ENCODE measurements at places on chromosomes 3 and 15. TPM values are rescaled to one million over a fixed set of nuclear protein-coding genes. Genes with fewer than 3 reads are reported as not detected.

The TMEM158 gene
- total RNA-seq = 5.5 TPM

DNA sequence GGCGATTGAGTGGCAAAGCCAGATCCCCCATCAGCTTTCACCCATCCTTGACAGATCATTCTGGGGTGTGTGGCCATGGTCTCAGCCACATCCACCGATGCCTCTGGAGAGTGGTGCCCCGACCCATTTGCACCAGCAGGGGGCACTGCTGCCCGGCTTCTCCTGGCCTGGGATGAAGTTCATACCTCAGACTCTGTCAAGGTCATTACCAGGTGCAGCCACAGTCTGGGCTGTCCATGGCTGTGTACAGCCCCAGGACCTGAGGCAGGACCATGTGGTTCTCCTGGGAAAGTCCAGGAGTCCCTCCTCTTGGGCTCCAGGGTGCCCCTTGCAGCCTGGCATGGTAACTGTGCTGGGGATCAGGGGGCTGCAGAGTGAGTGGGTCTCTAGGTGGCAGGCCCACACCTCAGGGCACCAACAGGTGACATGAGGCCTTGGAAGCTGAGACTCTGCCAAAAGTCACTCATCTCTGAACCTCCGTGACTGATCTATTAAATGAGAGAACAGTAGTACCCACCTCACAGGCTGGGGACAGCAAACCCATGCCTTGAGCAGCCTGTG, 67.2 kb downstream of the CACNA2D2 start:
- DNase-seq = peak; percentile 45

DNA sequence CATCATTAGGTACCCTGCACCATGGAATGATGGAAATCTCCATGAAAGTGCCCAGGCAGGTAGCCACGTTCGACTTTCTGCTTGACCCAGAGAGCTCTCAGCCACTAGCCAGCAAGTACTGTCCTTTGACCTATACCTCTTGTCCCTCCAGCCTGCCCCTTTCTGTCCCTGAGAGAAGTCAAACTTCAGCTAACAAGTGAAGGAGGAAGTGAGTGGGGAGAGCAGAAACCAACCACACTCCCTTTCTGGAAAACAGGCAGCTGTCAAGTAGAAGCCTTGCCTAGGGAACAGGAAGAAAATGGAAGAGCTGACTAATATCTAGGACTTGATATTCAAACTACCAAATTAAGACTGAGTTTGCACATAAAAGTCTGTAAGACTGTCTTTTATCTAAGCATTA, 30.3 kb upstream of the FSTL1 start:
- no peak for DNase-seq

GRCh38 chr3:114899186-114899931, 247.7 kb downstream of the ZBTB20 start:
- DNase-seq = peak; percentile 31

- DNase-seq = peak; percentile 70
Observed at GRCh38 chr15:41417418-41418195, 712 bp downstream of the RTF1 start.

The TEX55 gene
- not detected for total RNA-seq

- DNase-seq = peak; percentile 61
Observed at GRCh38 chr3:132210476-132211346, 106.5 kb upstream of the ACP3 start.

- DNase-seq = no peak
Observed at GRCh38 chr3:194321693-194322640, 29.2 kb downstream of the CPN2 start.

DNA sequence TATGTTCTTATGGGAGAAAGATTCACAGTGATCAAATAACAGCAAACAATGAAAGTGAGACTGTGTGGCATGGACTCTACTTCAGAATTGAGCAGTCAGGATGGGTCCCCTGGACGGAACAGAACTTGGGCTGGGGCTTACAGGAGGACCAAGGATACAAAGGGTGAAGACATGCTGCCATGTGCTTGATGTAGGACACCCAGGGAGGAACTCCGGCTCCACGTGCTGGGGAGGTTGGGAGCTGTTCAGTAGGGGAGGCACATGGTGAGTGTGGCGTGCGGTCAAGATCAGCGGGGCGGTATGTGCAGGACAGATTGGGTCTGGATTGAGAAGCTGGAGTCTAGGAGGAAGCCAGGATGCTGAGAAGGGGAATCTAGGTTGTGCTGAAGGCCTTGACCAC, 32.6 kb downstream of the PPCDC start:
- no peak for DNase-seq

GRCh38 chr3:159126261-159127020, 324.6 kb downstream of the MFSD1 start:
- DNase-seq = no peak

The SETD2 gene
- total RNA-seq = 35.4 TPM

The A4GNT gene
- total RNA-seq = not detected

The SLC2A2 gene
- not detected for total RNA-seq

GRCh38 chr3:120559242-120560061, 36.7 kb upstream of the NDUFB4 start:
- DNase-seq = peak; percentile 81

- no peak for DNase-seq
Observed at GRCh38 chr3:120274739-120275167, 10.3 kb downstream of the GPR156 start.

GRCh38 chr3:189148081-189148507, 23.7 kb upstream of the TPRG1 start:
- DNase-seq = peak; percentile 67

DNA sequence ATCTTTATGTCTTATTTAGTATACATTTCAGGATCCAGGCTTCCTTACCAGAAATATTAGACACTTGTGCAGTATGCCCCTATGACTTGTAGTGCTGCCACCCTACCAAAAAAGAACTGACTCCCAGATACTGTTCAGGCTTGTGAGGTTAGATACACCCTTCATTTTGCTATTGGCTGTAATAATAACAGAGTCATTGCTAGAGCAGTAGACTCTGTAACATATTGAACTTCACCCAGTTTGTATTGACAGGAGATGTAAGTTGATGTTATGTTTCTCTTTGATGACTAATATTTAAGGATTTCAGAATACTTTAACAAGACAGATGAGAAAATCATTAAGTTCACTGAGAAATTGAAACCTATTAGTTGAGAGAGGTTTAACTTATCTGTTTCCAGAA, 32.9 kb downstream of the RNF111 start:
- DNase-seq = no peak

DNA sequence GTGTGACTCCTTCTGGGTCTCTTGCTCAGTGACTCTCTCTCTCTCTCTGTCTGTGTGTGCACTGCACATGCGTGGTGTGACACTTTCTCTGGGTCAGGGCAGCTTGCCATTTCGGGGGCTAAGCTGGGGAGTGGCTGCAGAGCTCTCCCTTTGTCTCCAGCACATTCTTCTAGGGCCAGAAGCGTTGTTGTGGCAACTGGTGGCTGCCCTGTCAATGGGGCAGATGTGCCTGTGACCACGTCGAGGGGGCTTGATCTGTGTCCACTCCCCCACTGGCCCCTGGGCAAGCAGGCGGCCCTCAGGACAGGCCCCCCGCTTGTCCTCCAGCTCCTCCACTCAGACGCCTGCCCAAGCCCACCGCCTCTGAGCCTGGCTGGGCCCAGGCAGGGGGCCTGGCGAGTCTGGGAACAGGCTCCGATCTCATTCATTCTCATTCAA, 67.8 kb downstream of the WNT7A start:
- DNase-seq = peak; percentile 54

The GOLGA8T gene
- total RNA-seq = not detected

GRCh38 chr15:40114218-40114617, 5.5 kb upstream of the BMF start:
- DNase-seq = no peak

All from neural progenitor cell (in vitro differentiated cells).